ENCODE measurements at places on chromosomes 13 and 19. TPM values are rescaled to one million over a fixed set of nuclear protein-coding genes. Genes with fewer than 3 reads are reported as not detected.

DNA sequence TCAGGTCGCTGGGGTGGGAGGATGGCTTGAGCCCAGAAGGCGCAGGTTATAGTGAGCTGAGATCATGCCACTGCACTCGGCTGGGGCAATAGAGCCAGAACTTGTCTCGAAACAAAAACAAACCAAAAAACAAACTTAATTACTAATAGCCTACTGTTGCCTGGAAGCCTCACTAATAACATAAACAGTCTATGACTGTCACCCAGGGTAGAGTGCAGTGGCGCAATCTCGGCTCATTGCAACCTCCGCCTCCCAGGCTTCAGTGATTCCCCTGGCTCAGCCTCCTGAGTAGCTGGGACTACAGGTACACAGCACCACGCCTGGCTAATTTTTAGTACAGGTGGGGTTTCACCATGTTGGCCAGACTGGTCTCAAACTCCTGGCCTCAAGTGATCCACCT is 18.0 kb downstream of the CATSPERD start:
- no peak for DNase-seq
- H3K36me3 ChIP-seq: no peaks in the 10 kb centered on the region
- H3K4me3 ChIP-seq: no peak overlapping the region

DNA sequence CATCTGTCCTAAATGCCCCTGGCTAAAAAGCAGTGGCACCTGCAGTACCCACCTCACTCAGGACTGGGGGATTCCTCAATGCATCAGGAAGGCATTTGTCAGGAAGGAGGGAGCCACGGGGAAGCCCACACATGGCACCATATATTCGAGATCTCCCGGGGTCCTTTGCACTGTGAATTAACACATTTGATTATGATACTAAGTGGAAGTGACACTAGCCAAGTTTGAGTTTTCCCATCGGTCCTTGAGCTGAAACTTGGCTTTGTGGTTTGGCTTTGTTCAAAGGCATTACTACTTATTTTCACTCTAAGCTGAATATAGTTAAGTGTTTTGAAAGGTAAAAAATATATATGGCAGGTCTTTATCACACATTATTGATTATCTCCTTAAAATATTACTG is 168.7 kb upstream of the MYO16 start:
- H3K4me3 ChIP-seq: no peak overlapping the region
- H3K27me3 ChIP-seq: no peaks in the 10 kb centered on the region
- no peaks in the 10 kb centered on the region for H3K4me1 ChIP-seq
- H3K27ac ChIP-seq: no peak overlapping the region
- DNase-seq: no peak
- H3K36me3 ChIP-seq: no peaks in the 10 kb centered on the region

GRCh38 chr19:47435196-47435595 is 15.9 kb upstream of the MEIS3 start:
- no peak overlapping the region for H3K4me3 ChIP-seq
- H3K27me3 ChIP-seq: peaks cover 6% of the 10 kb centered on the region
- H3K27ac ChIP-seq: no peak overlapping the region
- H3K36me3 ChIP-seq: no peaks in the 10 kb centered on the region
- DNase-seq: no peak
- no peaks in the 10 kb centered on the region for H3K4me1 ChIP-seq

- H3K27me3 ChIP-seq: no peaks in the 10 kb centered on the region
- peak; percentile 85 for DNase-seq
- no peak overlapping the region for H3K4me3 ChIP-seq
- no peaks in the 10 kb centered on the region for H3K36me3 ChIP-seq
Measured at GRCh38 chr13:77980592-77980991, 62.0 kb upstream of the EDNRB start.

Gene NPHS1
- total RNA-seq: 1.1 TPM

Gene MBD3L2
- total RNA-seq: not detected

Gene ZNF470
- total RNA-seq: 8.0 TPM

Gene ATXN8OS
- total RNA-seq: not detected

Gene ZNF723
- total RNA-seq: not detected

Gene SPART
- total RNA-seq: 34.2 TPM

Gene NCAN
- 0.36 TPM for total RNA-seq

Gene ZNF888
- total RNA-seq: 7.3 TPM

Gene GRIN2D
- total RNA-seq: 2.7 TPM

Measured in cardiac muscle cell (in vitro differentiated cells and primary cell).